ENCODE measurements at places on chromosomes 12 and 14.

GRCh38 chr12:25382311-25383106, 131.8 kb upstream of the KRAS start:
- DNase-seq, result no peak

DNA sequence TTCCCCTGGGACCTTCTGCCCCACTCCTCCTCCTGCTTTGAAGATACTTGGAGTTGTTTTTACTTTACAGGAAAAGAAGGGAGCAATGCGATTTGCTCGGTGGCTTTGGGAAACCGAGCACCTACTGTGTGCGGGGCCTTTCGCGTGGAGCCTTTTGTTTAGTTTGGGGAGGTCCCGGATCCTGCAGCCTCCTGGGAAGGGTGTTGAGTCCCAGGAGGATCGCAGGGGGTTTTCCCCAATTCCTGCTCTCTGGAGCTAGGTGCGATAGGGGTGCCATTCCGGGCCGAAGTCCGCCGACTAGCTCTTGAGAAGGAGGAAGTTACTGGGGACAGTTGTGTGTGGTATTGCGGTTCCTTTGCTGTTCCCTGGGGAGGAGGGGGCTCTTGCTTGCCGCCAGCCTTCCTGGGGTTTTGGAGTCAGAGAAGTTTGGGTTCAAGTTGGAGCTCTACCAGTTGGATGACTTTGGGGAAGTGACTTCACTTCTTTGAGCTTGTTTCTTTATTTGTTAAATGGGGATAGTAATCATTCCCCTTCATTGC, 1.1 kb downstream of the BRI3BP start:
- DNase-seq, result no peak

DNA sequence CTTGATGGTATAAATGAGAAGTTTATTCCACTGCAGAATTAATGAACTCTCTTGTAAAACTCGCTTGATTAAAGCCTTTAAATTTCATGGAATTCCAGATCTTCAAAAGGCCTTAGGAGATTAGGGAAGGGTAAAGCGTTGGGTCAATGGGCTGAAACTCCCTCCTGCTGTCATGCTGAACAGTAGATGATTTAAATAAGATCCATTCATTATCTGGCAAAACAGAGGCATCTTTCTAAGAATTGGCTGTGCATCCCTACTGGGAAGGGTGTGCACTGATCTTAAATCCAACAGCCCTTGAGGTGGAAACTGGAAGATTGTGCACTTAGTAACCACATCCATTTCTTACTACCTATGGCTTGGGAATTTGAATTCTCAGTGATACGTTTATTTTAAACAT, 56.0 kb downstream of the PLCZ1 start:
- DNase-seq, result no peak

DNA sequence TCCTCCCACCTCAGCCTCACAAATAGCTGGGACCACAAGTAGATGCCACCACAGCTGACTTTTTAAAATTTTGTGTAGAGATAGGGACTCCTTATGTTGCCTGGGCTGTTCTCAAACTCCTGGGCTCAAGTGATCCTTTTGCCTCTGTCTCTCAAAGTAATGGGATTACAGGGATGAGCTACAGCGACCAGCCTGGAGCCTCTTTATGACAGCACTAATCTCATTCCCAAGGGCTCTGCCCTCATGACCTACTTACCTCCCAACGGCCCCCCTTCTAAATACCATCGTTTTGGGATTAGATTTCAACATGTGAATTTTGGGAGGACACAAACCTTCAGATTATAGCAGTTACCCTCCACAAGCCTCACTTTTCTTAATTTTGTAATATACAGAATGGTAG, 150.6 kb upstream of the FUT8 start:
- DNase-seq, result no peak

GRCh38 chr14:96040828-96041371, 1.7 kb downstream of the C14orf132 start:
- no peak for DNase-seq

- DNase-seq, result no peak
Measured at GRCh38 chr14:77322250-77322902, 1.5 kb downstream of the GSTZ1 start.

Measured in cortex of kidney (tissue), 1 donor.